Right renal pelvis (tissue), 4 donors: ENCODE measurements at places on chromosomes 3 and 15.

- no peak for DNase-seq
Observed at GRCh38 chr3:12380461-12380860, 91.6 kb downstream of the PPARG start.

DNA sequence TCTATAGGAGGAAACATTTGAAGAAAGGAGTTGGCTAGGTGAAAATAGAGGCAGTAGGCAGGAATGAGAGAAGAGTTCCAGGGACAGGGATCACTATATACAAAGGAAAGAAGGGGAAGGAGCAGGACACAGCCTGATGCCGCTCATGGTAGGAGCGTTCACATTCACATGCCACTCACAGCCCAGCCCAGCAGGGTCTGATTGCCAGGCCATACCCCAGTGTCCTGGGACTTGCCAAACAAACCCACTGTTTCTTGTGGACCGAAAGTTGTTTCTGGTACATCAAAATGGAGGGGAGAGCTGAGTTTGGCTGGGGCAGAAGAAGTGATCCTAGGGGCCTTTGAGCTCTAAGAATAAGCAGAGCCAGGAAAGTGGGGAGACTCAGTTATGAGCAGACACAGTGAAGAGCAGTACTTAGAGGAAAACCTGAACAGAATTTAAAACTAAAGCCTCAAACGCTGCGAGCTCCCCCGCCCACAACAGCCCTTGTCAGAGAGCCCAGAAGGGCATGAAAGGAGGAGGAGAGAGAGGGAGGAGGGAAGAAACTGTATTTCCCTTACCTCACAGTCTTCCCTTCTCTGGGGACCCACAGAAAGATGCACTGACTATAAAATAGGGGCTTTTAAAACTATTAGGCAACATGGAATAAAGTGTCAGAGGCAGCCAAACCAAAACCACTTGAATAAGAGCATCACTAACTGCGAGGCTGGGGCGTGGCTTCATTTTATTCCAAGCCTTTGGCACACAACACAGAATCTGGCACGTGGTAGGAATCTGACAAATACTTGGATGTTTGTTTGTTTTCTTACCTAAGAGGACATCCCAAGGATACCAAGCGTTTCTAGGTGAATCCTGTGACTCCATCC lies 129.0 kb downstream of the RPL22L1 start:
- no peak for DNase-seq

DNA sequence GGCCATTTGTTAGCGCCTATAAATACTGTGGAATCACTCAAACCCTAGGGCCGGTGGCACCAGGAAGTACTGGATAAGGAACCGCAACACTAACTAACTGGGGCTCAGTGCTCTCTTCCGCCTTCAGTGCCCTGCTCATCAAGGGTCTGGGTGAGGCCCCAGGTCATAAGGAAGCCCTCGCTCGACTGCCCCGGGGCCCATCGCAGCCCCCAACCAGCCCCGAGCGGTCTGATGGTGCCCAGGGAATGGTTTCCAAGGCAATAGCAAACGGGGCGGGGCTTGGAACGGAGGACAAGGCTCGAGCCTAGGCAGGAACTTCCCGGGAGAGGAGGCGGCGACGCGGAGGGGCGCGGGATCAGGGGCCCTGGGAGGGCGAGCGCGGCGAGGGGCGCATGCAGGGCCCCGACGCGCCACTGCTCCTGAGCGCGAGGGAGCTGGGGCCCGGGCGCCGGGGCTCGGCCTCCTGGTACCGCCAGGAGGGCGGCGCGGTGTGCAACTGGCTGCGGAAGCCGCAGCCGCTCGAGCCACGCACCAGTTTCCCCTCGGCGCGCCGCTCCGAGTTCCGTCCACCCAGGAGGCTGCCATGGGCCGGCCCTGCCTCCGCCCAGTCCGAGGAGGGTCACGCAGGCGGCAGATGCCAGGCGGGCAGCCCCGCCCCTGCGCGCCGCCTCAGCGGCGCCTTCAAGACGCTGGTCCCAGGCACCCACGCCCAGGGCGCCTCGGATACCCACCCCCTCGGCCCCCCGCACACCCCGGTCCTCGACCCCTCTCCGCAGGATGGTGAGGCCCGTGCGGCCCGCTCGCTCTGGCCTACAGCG lies at the start of gene TTLL3:
TSS of gene TTLL3 (plus strand) at position 648 of the 818 bp plus-strand sequence. CDS start 400 bp downstream, outside the sequence.
- DNase-seq = peak; percentile 39

DNA sequence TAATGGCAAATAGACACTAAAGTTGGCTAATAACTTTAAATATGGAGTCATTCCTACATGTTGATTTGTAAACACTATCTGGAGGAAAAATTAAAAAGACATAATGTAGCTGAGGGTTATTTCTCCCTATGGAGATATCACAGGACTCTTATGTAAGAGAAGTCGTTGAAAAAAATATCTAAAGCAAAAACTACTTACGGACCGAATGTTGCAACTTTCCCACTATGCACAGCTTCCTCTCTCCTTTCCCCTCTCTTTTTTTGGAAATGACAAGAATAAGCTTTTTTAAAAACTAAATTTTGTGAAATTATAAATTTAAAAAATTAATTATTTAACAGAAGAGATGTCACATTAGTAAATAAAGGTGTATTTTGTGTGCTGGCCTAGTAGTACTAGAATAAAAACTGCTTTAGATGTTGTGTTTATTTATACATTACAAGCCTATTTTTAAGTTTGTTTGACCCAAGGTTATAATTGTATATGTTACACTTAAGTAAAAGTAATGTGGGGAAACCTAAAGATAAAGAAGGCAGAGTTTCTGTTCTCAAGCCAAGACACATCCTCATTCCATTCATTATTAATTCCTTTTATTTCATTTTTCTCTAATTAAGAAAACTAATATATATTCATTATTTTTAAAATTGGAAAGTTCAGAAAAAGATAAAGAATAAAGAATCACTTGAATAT lies 20.7 kb upstream of the PPARG start:
- DNase-seq = no peak

GRCh38 chr15:54660356-54660755 lies 536.4 kb downstream of the RSL24D1 start:
- no peak for DNase-seq

DNA sequence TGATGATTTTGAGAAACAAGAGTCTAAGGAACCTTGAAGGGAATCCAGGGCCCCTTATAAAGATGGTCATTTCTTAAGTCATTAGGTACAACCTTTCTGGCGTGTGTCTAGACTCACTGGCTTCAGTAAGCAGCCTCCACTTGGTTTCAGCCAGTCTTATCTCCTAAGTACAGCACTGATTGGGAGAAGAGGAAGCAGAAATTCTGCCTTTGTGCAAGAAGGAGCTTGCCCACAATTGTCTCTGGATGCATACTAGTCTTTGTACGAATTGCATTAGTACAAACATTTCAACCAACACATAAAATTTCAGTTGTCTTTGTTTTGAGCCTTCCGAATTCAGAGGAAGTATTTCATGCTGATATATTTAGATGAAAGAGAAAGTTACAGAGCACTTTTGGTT lies 139.4 kb downstream of the SLCO3A1 start:
- no peak for DNase-seq
